ENCODE measurements at places on chromosomes 3 and 15.

DNA sequence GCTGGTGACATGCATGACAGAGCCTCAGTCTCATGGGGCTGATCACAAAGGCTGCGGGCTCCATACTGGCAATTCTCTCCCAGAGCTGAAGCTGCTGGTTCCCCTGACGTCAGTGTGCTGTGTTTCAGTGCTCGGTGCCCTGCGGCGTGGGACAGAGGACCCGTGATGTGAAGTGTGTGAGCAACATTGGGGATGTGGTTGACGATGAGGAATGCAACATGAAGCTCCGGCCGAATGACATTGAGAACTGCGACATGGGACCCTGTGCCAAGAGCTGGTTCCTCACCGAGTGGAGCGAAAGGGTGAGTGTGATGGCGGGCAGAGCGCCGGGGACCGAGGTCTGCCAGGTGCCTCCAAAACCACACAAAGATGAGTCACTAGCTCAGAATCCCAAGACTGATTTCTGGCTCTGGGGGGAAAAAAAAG lies 62.0 kb upstream of the NR2E3 start:
- no peak for DNase-seq

- DNase-seq = no peak
These were observed 82.1 kb downstream of the MYO1E start for GRCh38 chr15:59290295-59291212.

GRCh38 chr3:169594402-169594801 lies 69.1 kb downstream of the MECOM start:
- no peak for DNase-seq

GRCh38 chr15:43872416-43873020 lies 45.7 kb downstream of the WDR76 start:
- DNase-seq = no peak

- no peak for DNase-seq
These were observed 5.0 kb upstream of the SKIC8 start for GRCh38 chr15:78304216-78305066.

GRCh38 chr3:23607184-23607847 lies 198.4 kb upstream of the UBE2E1 start:
- no peak for DNase-seq

GRCh38 chr15:59376733-59377132 lies 4.1 kb upstream of the MYO1E start:
- DNase-seq = no peak

GRCh38 chr3:99442599-99442998 lies 195.8 kb upstream of the COL8A1 start:
- no peak for DNase-seq

- no peak for DNase-seq
These were observed 71.4 kb upstream of the BHLHE40 start for GRCh38 chr3:4907643-4908432.

DNA sequence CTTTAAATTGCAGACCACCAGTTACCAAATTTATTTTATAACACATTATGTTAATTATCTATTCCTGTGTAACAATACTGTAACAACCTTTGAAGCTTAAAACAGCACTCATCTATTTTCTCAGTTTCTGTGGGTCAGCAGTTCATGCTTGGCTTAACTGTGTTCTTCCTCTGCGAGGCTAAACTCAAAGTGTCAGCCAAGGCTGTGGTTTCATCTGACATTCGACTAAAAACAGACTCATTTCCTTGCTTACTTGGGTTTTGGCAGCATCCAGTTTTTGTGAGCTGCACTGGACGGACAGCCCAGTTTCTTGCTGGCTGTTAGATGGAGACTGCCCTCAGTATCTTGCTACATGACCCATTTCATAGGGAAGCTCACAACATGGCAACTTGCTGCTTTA lies 247.3 kb upstream of the KCNH8 start:
- DNase-seq = no peak

- DNase-seq = no peak
These were observed 183.6 kb upstream of the TLE3 start for GRCh38 chr15:70281261-70281810.

DNA sequence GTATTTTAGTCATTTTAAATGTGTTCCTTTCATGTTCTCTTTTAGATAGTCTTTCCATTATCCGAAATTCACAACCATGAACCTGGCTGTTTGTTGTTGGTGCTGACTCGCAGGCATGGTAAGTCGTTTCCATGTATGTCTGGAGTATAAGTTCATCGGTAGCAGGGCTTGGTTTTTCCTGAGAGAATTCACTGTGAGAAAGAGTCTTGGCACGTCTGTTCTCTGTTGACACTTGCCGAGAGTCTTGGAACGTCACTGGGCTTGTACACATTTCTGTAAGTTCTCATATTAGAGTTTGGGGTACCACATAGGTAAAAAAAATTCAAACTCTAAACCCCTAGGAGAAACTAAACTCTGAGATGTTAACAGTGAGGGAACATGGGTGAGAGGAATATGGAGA lies 29.4 kb upstream of the EIF4A2 start:
- DNase-seq = no peak

DNA sequence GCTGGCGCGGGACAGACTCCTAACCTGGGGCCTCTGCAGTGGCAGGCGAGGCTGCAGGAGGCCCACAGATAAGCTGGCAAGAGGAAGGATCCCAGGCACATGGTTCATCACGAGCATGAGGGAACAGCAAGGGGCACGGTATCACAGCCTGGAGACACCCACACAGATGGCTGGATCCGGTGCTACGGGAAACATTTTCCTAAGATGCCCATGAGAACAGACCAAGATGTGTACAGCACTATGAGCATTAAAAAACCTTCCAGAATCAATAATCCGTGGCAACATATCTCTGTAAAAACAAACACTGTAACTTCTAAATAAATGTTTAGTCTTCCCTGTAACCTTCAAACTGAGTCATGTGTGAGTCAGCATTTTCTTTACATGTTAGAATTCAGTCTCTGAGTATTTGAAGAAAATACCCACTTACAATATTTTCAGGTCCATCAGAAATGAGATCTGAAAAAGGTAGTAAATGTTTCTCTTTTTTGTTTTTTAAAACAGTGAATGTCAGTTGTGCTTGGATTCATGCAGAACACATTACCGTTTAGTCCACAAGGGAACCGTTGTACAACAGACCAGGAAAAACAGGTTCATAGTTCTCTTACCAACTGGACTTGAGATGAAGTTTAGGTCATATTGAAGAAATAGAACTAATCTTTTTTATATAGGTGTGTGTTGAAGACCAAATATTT lies 75.9 kb downstream of the BOC start:
- DNase-seq = no peak

DNA sequence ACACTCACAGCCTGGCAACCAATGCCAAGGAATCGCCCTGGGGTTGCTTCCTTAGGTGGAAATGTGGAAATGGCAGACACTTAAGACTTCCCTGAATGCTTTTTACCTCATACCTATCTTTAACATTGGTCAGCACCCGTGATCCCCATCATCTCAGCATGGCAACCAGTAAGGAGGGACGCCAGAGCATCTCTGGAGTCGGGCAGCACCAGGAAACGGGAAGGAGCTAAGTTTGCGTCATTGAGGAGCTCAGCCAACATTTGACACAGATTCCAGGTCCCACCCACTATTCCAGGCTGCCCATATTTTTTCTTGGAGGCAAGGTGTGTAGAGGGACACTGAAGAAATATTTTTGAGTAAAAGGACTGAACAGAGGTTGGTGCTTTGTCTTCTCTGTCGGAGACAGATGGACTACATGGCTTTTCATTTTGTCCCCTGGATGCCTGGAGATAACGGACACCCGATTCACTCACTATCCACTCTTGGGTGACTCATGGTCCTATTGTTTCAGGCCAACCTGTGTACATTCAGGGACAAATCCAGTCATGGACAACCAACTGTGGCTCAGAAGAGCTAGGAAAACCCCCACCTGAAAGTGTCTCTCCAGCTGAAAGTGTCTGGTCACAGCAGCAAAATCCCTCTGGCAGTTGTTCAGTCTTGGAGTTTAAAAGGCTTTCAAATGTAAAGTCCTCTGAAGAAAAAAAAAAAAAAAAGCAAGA lies 70.4 kb upstream of the OXTR start:
- no peak for DNase-seq

DNA sequence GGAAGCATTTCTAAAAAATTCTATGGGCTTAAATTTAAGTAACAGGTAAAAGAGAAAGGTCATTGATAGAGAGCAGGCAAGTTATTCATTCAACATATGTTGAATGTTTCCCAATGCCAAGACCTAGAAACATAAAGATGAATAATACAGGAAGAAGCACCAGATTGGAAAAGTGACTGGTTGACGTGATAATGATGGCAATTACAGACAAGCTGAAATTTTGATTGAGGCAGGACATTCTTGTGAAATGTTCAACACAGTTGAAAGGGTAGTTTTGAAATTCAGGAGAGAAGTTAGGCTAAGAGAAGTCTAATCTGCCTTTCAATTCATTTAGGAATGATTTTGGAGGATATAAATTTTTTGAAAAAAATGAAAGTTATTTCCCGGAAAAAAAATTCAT lies 536.3 kb upstream of the NAALADL2 start:
- no peak for DNase-seq

DNA sequence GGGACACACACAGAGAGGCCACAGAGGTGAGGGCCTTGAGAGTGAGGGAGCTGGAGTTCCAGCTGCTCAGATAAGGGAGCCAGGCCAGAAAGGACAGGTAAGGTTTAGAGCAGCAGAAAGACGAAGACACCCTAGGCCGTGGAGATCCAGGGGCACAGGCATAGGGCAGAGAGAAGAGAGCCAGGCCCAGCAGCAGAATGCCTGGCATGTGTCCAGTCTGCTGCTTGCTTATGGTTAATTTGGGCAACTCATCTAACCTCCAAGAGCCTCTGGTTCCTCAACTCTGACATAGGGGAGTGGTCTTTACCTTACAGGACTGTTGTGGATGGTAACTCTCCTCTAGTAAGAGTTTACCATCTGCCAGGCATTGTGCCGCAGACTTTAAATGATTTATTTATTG lies 35.9 kb downstream of the STARD5 start:
- no peak for DNase-seq

- no peak for DNase-seq
These were observed 49.5 kb downstream of the ABTB1 start for GRCh38 chr3:127722091-127722784.

DNA sequence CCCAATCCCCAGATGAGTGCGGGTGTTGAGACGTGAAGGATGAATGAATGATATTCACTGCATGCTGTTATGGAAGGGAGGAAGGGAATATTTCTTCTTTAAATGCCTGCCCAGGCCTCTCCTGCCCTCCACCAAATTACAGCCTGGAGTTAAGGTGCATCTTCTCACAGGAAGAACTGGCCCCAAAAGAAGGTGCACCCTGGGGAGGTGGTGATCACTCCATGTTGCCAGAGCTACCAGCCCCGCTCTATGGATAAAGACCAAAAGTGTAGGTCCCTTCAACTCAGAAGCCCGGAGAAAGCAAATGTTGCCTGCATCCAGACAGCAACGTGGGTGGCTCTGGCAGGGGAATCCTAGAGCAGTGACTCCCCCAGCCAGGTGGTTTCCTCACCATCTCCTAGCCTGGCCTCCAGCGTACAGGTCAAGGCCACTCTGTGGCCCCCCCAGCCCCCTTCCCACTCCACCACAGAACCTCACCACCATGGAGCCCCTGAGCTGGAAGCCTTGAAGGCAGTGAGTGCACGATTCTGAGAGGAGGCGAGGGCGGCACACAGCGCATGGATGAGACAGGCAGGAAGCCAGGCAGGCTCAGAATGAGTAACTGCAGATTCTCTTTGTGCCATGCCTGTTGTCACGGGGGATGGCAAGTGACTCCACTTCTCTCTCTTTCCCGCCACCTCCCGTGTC lies 3.5 kb upstream of the VIPR1 start:
- DNase-seq = peak; percentile 14

DNA sequence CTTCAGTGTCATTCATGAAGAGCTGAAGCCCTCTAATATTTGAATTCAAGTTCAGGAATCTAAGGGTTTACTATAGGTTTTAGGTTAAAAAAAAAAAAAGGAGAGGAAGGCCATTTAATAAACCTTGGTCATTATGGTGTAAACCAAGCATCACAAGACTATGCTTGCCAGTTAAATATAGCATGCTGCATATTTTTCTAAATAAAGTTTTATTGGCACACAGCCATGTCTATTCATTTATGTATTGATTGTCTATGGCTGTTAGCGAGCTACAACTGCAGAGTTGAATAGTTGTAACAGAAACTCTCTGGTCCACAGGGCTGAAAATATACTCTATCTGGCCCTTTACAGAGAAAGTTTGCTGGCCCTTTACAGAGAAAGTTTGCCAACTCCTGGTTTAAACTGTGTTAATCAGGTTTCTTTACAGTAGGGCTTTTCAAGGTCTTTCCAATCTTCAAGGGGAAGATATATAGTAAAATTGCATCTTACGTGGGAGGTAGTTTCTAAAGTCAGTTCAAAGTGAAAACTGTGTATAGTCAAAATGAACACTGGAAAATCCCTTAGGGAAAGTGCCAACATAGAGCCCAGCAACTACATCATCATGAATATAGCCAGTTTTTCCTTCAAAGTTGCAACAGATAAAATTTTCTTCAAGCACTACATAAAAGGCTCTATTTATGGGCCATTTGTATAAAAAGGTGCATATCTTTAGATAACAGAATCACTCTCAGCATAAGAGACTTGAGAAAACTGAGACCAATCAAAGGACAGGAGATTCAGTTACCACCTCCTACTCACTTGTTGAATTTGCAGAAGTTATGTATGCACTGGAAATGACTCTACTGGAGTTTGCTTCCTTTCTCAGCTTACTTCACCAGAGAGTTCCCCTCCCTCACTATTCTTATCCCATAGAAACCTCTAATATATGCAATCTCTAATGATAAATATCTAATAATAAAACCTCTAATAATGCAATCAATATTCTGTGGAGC lies 49.7 kb upstream of the FRMD4B start:
- no peak for DNase-seq

DNA sequence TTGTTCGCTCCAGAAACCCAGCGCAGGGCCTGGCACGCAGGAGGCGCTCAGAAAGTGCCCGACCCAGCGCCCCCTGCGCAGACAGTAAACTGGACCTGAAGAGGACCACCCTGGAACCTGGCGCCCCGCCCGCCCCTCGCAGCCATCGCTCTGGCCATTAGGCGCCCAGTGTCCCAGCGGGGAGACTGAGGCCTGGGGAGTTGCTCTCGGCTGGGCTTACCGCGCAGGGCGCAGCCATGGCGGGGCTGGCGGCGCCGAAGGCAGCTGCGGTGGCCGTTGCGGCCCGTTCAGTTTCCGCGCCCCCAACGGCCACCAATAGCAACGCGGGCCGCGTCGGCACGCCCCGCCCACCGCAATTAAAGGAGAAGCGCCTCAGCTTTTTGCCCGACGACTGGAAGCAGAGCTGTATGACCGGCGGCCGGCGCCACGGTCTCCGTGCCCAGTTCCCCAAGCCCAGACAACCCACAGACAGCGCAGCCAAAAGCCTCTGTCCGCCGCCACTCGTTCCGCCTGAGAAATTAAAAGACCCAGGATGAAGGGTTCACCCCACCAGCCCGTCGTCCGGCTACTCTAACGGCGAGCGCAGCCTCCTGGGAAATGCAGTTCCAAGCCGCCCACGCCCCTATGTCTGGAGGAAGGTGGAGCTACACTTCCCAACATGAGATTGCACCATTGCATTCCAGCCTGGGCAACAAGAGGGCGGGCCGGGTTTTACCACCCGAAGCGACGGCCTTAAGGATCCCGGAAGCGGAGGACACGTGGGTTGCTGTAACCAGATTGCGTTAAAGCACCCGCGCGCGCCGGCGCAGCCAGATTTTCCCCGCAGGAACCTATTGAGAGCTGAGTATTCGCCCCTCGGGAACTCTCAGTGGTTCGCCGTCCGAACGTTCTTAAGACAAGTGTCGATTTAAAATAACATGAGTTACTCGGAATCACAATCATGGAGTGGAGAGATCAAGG lies at the start of gene POC1A:
TSS of gene POC1A (minus strand) at position 289 of the 960 bp plus-strand sequence. CDS start at position 238, 51 bp downstream.
- DNase-seq = peak; percentile 99

All from upper lobe of left lung (tissue), 6 donors.